ENCODE measurements at places on chromosomes 2 and 18.

GRCh38 chr2:238701341-238702206 lies 146.3 kb upstream of the TWIST2 start:
- DNase-seq: no peak

GRCh38 chr2:58826795-58827194 lies 585.7 kb upstream of the FANCL start:
- DNase-seq: no peak

DNA sequence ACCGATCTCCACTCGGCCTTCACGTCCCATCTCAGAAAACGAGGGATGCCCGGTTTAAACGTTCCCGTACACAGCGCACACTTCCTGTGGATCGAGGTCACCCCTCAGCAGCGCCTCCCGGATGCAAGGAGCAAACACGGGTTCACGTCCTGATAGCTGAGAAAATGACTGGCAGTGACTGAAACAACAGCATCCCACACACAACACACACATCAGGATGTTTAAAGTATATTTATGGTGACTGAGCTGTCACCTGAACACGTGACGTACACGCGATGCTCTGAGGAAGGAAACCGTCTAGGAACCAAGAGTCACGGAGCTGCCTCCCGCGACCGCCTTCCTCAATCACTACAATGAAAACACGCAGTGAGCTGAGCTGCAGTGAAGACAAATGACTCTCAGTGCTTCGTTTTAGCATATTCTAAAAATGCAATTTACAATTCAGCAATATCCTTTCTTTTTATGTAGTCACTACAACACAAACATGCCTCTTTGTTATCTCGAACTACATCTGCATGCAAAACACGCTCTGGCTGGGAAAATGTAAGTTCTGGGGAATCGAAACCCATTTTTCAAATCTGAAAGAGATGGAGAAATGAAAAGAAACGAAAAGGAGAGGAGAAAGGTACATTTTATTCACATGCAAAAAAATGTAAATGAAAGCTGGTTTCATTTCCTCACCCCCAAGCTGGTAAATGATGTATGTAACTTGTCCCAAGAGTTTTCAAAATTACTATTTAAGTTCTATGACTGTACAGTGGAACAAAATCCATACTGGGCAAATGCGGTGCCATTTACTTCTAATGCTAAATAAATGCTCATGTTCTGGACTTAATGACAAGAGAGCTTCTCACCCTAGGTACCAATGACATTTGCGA lies 19.8 kb downstream of the HDAC4 start:
- no peak for DNase-seq

GRCh38 chr18:28065031-28065792 lies 111.7 kb downstream of the CDH2 start:
- no peak for DNase-seq

DNA sequence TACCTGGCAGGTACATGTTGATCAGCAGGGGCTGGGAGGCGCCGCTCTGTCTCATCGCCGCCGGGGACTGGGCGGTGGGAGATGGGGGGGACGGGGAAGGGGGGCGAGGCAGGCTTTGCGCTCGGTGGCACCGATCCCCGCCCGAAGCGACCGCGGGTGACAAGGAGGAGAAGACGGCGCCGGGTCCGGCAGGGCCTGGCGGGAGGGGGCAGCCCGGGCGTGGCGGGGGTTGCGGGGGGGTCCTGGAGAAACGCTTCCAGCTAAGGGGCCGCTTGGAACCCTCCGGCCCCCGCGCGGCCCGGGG lies at the start of gene FEV:
FEV (minus strand) TSS at position 164 of the 304 bp plus-strand sequence; CDS start at position 55, 109 bp downstream.
- no peak for DNase-seq

- no peak for DNase-seq
These were observed 30.9 kb downstream of the FHOD3 start for GRCh38 chr18:36328385-36328858.

DNA sequence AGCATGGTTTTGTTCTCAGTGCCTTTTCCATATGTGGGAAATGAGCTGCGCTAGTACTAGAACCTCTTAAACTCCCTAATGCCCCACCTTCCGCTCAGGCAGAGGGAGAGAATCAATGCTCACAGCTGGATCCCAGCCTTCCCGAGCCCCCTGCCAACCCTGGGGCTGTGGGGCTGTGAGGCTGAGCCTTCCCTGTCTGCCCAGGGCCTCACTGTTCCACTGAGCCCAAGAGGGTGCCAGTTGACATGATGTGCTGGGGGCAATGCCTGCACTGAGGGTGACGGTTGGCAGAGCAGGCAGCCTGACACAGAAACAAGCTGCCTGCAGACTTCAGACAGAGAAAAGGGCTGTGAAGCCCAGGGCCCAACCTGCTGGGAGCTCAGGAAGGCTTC lies 602.4 kb upstream of the RAB6C start:
- DNase-seq: no peak

GRCh38 chr2:160068906-160069305 lies 6.5 kb upstream of the PLA2R1 start:
- no peak for DNase-seq

GRCh38 chr2:55049043-55049820 lies 1.0 kb downstream of the RTN4 start:
- DNase-seq: peak; percentile 67

DNA sequence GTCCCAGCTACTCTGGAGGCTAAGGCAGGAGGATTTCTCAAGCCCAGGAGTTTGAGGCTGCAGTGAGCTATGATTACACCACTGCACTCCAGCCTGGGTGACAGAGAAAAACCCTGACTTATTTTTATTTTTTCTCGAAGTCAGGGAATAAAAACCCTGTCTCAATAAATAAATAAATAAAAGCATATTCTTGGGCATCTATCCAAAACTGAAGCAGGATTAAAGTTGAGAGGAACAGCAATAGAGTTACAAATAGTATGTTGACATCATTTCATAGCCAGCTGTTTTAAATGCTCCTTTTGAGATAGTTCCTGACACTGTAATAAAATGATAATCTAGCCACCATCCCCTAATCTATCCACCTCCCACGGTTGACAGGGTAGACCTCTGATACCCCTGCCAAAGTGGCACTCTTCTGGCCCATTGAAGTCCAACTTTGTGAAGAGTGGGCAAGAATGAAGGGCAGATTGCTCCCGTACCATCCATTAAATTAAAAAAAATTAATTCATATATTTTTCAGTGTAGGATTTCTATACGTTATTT lies 42.3 kb upstream of the LPIN2 start:
- no peak for DNase-seq

- DNase-seq: no peak
These were observed 216.7 kb downstream of the TMX3 start for GRCh38 chr18:68498185-68498584.

GRCh38 chr2:224657349-224657748 lies 58.8 kb downstream of the CCDC195 start:
- DNase-seq: no peak

GRCh38 chr2:223019987-223020717 lies 31.8 kb upstream of the KCNE4 start:
- no peak for DNase-seq

- DNase-seq: no peak
These were observed 34.7 kb downstream of the WDR33 start for GRCh38 chr2:127776122-127776780.

DNA sequence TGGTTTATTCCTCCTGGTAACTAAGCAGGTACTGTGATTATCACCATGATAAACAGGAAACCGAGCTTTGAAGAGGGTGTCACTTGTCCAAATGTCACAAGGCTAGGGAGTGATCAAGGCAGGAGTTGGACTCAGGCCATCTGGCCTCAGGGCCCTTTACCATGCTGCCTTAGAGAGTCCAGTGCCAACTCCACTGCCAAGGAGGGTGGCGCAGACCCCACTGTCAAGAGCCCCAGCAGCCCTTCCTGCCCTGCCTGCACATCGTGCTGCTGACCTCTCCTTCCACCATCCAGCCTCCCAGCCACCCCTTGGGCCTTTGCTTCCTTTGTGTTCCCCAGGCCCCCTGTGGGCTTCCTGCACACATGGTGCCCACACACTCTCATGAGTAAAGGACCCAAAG lies 48.3 kb downstream of the TNS1 start:
- no peak for DNase-seq

DNA sequence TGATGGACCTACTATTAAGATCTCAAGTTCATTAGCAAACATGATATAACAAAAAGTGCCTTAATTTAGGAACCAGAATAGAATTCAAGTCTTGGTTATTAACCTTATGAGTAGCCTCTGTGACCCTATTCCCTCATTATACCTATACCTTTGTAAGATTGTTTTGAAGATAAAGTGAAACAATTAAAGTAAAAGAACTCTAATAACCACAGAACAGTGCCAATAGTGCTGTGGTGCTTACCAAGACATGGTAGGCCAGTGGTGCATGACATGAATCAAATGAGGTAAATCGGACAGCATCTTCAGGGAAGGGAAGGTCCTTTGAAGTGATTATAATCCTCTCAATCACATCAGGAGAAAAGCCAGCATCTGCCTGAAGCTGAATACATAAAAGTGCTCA lies 36.4 kb downstream of the METTL4 start:
- no peak for DNase-seq

DNA sequence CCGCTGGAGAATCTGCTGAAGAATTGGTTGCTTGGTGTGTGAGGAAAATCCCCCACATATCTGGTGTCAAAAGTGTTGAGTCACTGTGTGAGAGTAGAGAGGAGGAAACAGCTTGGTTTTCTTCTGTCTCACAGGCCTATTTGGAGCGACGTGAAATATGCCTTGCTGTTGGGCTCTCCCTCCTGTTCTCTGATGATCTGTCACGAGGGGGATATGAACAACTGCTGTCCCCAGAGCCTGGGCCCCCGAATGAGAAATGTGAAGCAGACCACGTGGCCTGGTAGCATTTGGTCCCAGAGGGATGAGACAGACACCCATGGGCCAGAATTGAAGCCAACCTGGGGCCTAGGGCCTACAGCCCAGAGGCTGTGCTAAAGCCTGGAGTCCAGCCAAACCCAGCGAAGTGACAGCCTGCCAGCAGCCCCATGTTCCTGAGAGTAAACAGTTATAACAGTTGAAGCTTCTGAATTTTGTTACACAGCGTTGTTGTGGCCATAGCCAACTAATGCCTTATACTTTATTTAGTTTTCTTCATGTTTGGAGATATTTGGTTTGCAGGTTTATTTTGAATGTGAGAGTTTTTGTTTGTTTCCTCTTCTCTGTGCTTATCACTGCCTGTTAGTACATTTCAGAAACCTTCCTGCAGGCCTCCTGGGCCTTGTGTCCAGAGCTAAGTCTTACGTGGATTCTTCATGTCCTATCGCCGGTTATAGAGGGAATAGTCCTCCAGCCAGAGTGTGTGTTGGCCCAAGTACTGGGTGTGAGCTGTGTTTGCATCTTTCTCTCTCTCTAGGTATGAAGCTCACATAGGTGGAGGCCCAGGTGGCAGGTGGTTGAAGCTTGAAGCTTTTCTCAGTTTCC lies 18.7 kb upstream of the COLEC12 start:
- no peak for DNase-seq

DNA sequence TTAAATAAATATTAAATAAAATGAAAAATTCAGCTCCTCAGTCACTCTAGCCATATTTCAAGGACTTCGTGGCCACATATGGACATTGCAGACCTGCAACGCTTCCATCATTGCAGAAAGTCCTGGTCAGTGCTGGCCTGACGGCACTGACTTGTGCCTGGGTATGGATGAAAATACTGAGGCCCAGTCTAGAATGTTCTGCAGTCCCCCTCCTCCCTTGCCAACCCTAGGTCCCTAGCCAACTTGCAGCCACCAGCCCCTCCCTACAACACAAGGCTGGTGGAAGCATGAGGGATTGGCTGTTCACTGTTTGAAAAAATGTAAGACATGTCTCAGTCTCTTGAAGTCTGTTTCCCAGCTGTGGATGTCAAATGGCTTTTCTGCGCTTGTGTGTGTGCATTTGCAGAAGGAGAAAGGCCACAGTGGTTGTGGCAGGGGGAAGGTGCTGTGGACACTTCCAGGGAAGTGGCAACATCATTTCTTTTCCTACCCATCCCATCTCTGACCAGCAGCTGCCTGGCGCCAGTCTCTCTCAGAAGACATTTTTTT lies 9.9 kb downstream of the IGFBP5 start:
- DNase-seq: no peak

- no peak for DNase-seq
These were observed 237.5 kb downstream of the GLI2 start for GRCh38 chr2:120973196-120973595.

- no peak for DNase-seq
These were observed 258.2 kb downstream of the LTBP1 start for GRCh38 chr2:33204945-33205344.

- no peak for DNase-seq
These were observed 48.8 kb downstream of the ANKMY1 start for GRCh38 chr2:240508832-240509545.

GRCh38 chr2:157919181-157919580 lies 43.1 kb upstream of the ACVR1 start:
- DNase-seq: no peak

DNA sequence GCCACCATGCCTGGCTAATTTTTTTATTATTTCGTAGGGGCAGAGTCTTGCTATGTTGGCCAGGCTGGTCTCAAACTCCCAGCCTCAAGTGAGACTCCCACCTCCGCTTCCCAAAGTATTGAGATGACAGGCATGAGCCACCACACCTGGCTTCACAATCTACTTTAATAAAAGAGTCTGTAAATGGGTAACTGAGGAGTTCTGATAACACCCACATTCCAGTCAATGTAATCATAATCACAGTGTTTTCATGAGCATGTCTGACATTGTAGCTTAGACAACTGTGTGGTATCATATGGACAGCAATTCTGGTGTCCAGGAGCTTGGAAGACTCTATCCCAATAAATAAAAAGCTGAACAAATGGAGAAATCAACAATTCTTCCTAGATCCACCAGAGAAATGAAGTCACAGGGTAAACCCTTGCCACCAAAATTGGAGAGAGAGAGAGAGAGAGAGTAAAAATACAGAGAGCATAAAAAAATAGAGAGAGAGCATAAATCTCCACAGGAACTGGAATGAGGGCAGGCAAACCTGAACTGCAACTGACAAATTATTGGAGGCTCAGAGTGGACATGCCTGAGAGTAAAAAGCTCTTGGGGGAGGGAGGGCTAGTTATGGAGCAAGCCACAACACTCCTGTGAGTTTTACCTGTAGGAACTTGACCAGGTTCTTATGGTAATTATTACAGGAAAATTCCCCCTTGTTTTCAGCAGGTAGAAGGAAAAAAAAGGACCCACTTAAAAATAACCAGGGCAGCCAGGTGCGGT lies 12.4 kb upstream of the NBEAL1 start:
- DNase-seq: no peak

GRCh38 chr2:100742277-100743254 lies 77.4 kb upstream of the NPAS2 start:
- DNase-seq: no peak

DNA sequence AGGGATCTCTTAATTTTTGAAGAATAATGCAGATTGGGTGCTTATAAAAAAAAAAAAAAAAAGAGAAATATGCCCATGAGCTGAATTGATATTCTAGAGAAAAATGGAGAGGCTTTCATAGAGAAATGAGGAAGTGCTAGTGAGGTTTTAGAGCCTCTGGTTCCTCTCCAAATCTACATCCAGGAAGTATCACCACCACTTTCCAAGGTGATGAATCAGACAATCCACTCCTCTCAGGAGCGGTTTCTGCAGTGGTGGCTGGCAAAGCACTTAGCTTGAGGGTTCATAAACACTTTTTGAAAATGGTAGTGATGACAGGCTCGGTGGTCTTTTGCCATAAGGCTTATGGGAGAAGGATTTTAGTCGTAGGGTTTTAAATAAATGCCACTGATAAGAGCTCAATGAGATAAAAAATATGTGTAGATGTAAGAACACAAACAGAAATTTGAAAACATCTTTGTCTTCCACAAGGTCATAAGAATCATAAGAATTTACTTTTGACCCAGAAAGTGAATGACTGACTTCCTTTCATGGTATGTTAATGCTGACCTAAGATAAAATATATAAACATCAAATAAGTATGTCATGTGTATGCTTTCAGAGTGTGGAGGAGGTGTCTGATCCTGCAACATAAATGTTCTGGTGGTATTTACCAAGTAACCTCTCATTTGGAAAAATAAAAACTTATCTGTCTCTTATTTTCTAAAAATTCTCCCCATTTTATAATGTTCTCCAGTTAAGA lies 42.1 kb upstream of the DSG1 start:
- DNase-seq: no peak

All from endothelial cell (in vitro differentiated cells).